ENCODE measurements at places on chromosomes 7 and 10. TPM values are rescaled to one million over a fixed set of nuclear protein-coding genes. Genes with fewer than 3 reads are reported as not detected.

- peak; percentile 77 for DNase-seq
These were observed at the start of gene TMEM176B for GRCh38 chr7:150799741-150800580. TMEM176B (minus strand) TSS chr7:150800364; CDS start chr7:150796569, 3,795 bp downstream.

GRCh38 chr7:6258440-6259182 is 13.8 kb downstream of the CYTH3 start:
- DNase-seq: no peak

DNA sequence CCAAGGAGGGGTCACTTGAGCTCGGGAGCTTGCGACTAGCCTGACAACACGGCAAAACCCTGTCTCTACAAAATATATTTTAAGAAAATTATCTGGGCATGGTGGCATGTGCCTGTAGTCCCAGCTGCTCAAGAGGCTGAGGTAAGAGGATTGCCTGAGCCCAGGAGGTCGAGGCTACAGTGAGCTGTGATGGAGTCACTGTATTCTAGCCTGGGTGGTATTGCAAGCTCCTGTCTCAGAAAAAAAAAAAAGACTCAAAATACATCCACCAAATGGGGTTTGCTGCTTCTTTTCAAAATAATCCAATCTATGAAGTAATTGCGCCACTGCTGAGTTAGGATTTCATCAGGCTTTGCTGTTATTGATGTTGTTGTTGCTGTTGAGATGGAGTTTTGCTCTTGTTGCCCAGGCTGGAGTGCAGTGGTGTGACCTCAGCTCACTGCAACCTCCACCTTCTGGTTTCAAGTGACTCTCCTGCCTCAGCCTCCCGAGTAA is 11.1 kb upstream of the VIM start:
- no peak for DNase-seq

DNA sequence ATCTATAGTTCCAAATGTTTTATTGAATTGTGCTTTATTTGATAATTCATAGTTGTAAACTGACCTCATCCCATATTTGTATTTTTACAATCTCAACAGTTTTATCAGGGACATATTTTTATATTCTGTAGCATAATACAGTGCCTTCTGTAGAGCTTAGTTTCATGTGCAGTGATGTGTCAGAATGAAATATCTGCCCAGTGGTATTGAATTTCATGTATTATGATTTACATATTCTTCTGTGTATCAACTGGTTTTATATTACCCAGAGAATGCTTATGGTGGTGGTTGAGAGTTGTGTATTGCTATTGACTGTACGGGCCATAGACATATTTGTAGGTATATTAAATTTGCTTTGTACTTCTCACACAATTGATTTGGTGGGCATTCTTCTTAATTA is 89.9 kb downstream of the KAT6B start:
- DNase-seq: no peak

DNA sequence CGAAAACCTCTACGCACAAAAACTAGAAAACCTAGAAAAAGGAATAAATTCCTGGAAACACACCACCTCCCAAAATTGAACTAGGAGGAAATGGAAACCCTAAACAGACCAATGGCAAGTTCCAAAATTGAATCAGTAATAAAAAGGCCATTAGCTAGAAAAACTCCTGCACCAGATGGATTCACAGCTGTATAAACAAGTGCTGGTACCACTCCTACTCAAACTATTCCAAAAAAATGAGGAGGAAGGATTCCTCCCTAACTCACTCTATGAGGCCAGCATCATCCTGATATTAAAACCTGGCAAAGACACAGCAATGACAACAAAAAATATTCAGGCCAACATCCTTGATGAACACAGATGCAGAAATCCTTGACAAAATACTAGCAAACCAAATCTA is 228.2 kb downstream of the CHRM2 start:
- DNase-seq: no peak

- DNase-seq: peak; percentile 87
These were observed 15.6 kb downstream of the MDH2 start for GRCh38 chr7:76063525-76063924.

HTR5A gene
- not detected for total RNA-seq

- no peak for DNase-seq
These were observed 223.4 kb downstream of the MGMT start for GRCh38 chr10:129690248-129691070.

CPA5 gene
- not detected for total RNA-seq

- DNase-seq: no peak
These were observed 12.7 kb upstream of the RHBDD2 start for GRCh38 chr7:75866114-75866488.

ANK3 gene
- total RNA-seq: 188 TPM
